ENCODE measurements at places on chromosomes 7 and 10.

GRCh38 chr10:117134056-117134305 is 4.1 kb downstream of the VAX1 start:
- no peak for DNase-seq

DNA sequence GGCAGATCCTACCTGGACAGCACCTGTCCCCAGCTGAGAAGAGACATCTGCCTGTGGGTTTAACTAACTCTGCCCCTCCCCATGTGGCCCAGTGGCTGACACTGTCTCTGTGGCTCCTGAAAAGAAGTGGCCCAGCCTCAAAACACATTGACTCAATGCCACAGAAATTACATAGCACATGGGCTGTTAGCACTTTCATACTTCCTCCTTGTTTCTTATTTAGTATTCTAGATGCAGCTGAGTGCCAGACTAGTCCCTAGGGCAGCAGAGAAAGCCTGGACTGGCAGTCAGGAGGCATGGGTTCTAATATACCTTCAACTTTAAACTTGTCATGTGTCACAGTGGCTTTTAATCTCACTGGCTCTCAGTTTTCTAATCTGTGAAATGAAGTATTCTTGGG is 171.0 kb downstream of the TRIL start:
- no peak for DNase-seq

- no peak for DNase-seq
These were observed 36.9 kb upstream of the GNA12 start for GRCh38 chr7:2880874-2881533.

GRCh38 chr10:86836044-86836443 is 79.6 kb downstream of the BMPR1A start:
- no peak for DNase-seq

- no peak for DNase-seq
These were observed 233.6 kb downstream of the BAMBI start for GRCh38 chr10:28910956-28911355.

- no peak for DNase-seq
These were observed 54.2 kb upstream of the EBF3 start for GRCh38 chr10:130018265-130018664.

DNA sequence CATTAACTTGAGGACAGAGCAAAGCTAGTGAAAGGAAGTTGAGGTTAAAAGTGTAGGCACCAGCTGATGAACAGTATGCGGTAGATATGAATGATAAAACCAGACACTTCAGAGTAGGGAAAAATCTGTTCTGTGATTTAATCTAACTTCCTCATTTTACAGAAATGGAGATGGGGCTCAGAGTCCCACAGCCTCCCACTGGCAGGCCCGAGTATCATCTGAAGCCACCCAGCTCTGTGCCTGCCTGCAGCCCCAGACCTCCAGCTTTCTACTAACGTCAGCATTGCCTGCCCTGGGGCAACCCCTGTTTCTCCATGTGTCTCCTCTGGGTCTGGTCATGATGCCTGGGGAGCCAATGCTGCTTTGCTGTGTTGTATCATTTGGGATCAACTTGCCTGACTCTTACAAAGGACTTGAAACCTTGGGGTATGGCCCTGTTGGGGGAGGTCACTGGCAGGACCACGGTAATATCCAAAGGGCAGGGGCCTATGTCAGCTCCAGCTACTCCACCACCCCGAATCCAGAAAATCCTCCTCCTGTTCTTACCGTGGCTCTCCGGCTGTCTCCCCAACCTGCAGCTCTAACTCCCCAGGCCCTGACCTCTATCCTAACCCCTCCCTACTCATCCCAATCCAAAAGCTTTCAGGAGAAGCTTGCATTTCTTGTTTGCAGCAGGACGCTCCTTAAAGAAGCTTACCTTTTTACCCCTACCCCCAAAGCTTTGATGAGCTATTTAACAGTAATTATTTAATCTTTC is 56.2 kb upstream of the NPY start:
- DNase-seq, result no peak

DNA sequence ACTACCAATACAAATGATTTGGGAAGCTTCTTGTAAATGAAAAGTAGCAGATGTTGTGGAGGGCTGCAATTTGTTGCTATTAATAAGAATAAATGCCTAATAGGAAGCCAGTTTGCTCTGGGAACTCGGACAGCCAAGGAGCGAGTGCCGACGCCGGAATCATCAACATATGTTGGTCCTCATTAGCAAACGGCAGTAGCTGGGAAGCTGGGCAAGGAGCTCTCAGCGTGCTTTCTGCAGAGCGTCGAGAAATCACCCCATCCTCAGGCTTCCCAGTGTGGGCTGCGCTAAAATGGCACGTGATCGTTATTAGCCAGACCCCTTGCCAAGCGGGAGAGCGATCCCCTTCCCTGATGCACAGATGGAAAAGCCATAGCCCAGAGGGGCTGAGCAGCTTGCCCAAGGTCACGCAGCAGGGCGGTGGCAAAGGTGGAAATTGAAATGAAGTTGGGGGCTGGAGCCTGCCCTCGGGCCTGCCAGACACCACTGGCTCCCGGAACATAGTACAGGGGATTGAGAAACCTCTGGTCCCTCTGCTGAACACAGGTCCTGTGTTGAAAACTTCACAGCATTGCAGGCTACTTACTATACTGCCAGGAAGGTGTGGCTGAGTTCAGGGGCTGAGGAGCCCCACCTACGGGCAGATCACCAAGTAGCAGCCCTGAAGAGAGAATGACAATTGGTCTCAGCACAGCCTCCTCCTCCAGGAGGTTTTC is 326.9 kb downstream of the PLXNA4 start:
- no peak for DNase-seq

DNA sequence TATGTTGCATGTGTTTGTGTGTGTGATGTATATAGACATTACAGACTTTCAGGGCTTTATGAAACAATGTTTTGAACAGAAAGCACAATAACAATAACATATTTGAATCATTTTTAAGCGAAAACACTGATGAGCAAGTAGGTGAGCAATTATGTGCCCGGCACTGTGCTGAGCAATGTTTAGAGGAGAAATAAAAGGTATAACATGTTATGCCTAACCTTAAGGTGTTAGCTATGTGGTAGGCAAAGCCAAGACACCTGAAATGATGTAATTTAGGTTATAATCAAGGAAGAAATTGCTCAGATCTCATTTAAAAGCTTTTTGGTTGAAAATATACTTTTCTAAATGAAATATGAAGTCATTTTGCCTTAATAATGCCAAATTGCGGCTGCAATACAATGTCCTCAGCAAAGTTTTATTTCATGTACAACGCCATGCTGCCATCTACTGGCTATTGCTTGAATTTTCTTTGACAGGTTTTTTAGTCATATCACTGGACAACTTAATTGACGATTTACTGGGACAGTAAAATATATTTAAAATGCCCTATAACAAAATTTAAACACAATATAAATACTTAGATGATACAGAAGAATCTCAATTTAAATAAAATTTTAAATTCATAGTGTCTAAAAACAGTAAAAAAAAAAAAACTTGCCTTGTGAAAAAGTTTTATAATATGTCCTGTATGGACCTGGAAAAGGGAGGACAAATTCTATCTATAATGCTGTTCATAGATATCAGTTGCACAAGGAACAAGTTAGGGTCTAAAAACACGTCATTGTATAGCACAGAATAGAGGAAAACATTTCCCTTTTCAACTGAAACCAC is 131.1 kb upstream of the CDK1 start:
- no peak for DNase-seq

DNA sequence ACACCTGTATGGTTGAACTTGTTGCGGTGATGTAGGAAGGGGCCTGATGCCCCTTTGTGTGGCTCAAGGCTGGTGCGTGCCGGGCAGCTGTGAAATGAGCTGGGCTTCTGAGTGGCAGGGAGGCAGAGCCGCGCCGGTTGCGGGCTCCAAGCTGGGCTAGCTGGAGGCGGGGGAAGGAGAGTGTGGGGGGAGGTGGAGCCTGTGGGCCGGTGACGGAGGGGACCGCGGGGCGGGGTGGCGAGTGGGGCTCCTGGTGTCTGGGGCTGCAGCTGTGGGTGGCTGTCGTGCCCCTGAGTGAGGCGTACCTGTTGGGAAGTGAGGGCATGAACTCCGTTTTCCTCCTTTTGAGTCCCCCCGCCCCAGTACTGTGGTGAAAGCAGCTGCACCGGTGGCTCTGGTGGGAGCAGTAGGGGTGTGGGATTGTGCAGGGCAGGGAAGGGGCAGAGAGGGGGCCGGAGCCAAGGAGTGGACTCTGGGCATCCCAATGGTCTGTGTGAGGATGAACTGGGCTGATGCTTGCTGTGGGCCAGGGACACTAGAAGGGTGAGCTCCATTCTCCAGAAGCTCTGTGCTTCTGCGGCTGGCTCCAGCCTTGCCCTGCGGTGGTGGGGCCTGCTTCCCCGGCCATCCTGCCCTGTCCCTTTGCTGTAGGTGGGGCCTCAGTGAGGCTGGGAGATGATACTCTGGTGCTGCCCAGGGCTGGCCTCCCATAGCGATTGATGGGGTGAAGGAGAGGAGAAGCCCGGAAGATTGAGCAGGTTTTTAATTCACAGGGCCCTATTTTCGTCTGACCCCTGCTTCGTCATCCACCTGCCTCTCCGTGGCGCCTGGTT is 41.7 kb downstream of the INPP5A start:
- DNase-seq, result no peak

- no peak for DNase-seq
These were observed 568.5 kb downstream of the CALN1 start for GRCh38 chr7:71843676-71844075.

GRCh38 chr7:153301936-153302335 is 542.4 kb downstream of the ACTR3B start:
- DNase-seq, result no peak

DNA sequence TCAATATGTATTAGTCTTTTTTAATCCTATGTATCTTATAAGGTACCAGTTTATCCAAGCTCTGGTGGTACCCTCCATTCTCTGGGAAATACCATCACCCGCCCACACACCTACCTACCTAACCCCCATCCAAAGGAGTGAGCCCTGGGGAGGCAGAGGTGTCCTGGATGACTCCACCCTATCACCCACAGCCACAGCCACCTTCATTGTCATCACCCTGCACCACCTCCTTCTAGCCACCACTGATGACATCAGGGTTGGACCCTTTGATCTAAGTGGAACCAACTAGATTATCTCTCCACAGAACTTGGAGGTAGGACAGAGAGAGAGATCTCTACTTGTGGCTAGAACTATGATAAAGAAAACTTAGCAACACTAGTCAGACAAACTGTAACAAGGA is 259.4 kb downstream of the PARD3 start:
- DNase-seq, result no peak

DNA sequence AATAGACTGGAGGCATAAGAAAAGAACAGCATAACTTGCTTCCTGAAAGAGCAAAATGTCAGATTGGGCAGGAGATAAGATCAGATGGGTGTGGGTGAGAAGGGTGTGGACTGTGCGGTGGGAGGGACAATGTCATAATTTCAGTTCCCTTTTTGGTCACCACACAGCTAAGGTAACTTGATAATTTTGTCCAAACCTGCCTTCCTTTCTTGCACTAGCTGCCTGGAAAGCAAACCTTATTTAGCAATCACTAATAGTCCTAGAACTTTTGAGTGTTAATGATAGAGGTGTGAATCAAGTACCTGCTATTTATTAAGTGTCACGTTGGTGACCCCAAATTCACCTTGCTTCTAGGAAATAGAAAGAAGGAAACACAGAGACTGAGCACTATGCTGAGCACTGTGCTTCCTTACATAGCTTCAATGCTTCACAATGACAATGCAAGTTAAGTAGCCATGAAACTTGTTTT is 72.4 kb upstream of the SP4 start:
- peak; percentile 95 for DNase-seq

- no peak for DNase-seq
These were observed 1.6 kb downstream of the LRRTM3 start for GRCh38 chr10:66927251-66927935.

- no peak for DNase-seq
These were observed 26.9 kb downstream of the PRSS2 start for GRCh38 chr7:142797391-142798377.

DNA sequence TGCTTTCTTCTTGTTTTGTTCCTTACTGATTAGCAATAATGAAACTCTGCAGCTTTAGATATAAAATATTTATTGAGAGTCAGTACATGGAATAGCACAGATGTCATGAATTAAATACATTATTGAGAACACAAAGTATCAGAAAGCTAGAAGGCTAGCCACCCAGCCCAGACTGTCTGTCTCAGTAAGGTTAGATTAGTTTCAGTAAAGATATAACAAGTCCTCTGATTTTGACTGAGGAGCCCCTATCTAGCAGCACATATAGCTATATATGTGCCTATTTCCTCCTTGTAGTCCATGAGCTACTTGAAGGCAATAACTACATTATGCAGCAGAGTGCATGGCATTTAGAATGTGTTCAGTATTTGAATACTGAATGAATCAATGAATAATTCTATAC is 81.3 kb downstream of the NRCAM start:
- no peak for DNase-seq

- DNase-seq, result no peak
These were observed 17.5 kb downstream of the ZNF33A start for GRCh38 chr10:38027986-38028385.

GRCh38 chr7:155336812-155337602 is 39.3 kb downstream of the INSIG1 start:
- DNase-seq, result no peak

DNA sequence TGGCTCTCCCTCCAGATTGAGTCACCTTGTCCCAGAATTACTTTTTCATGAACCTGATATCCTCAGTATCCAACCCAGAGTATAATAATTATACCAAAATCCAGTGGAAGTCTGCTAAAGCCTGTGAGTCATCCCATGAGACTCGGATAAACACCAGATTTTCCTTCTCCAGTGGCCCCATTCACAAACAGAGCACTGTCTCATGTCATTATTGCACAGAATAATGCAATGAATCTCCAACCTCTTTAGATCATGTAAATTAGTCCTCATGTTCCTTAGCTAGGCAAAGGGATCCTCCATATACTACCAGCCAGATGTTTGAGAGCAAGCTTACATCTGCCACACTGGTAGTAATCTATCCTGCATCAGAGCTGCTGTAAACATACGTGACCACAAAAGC is 89.0 kb downstream of the AMPH start:
- no peak for DNase-seq

GRCh38 chr10:97333601-97334369 is 744 bp downstream of the FRAT2 start:
- peak; percentile 57 for DNase-seq

DNA sequence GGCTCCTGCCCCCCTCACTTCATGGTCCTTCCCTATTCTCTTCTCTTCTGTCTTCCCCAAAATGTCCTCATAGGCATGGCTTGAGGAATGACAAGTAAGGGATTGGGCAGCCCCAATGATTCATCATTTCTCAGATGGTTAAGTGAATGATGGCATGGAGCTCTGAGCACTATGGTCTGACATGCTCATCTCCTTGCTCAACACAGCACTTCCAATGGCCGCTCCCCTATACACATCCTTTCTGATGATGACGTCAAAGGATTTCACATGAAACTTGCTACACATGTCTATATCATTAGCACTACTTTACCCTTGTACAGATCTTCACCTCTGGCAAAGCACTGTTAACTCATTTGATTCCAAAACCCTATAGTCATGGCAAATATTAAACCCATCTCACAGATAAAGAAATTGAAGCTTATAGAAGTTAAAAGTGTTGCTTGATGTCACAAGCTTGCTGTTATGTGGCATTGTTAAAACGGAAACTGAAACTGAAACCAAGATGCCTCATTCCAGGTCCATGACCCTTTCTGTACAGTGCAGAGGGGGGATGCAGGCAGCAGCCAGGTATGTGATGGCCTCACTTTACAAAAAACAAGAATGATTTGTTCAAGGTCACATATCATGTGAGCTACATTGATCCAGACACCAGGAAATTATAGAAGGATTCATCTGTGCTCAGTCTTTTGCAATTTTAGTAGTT is 90.0 kb upstream of the PLXNA4 start:
- no peak for DNase-seq

- DNase-seq, result no peak
These were observed 165.9 kb downstream of the AUTS2 start for GRCh38 chr7:69764147-69764546.

- no peak for DNase-seq
These were observed 23.2 kb downstream of the LYZL2 start for GRCh38 chr10:30606313-30606712.

GRCh38 chr10:7950981-7951847 is 103.3 kb upstream of the GATA3 start:
- DNase-seq, result no peak

All from T-helper 2 cell (primary cell).